ENCODE measurements at places on chromosomes 5 and 9.

- DNase-seq = no peak
Observed at GRCh38 chr5:172668594-172669071, 27.6 kb downstream of the NEURL1B start.

DNA sequence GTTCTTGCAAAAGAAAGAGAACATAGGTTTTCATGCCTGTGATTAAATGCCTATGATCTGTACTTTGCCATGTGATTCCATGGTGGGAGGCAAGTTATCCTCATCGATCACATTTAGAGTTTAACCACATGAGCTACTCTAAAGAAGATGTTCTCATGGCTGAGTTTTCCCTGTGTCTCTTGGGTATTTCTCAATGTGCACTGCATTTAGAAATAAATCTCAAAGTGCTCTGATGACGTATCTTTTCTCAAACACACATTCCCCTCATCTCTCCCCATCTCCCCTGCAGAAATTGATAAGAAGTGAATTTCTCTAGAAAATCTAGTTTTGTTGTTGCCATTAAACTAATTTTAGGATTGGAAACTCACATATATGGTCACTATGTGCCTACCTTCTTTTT is 282.2 kb downstream of the SEMA5A start:
- DNase-seq = no peak

DNA sequence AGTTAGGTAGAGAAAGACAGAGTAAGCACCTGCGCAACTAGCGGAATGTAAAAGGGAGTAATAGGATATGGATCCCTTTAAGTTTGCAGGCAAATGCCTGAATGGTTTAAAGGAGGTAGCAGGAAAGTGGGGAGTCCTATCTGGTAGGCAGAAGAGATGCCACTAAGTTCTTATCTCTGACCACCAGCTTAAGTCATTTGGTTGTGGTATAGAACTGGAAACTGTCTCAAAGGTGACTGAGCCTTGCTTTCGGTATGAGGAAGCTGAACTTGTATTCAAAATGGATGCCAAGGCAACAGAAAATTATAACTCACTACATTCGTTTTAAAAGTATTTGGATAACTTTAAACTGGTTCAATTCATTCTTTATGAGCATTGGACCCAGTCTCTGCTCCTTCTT is 475.6 kb downstream of the DMRTA1 start:
- no peak for DNase-seq

DNA sequence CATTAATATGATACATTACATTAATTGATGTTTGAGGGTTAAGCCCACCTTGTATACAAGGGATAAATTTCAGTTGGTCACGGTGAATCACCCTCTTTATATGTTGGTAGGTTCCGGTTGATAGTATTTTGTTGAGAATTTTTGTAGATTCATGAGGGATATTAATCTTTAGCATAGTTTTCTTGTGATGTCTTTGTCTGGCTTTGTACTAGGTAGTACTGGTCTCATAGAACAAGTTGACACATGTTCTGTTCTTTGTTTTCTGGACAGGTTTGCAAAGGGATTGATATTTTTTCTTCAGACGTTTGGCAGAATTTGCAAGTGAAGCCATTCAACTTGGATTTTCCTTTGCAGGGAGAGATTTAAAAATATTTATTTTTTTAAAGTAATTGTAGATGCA is 49.1 kb upstream of the CLK4 start:
- DNase-seq = no peak

- DNase-seq = no peak
Observed at GRCh38 chr5:93272108-93272507, 308.9 kb downstream of the NR2F1-AS1 start.

- DNase-seq = no peak
Observed at GRCh38 chr9:90985631-90986030, 184.0 kb downstream of the SYK start.

DNA sequence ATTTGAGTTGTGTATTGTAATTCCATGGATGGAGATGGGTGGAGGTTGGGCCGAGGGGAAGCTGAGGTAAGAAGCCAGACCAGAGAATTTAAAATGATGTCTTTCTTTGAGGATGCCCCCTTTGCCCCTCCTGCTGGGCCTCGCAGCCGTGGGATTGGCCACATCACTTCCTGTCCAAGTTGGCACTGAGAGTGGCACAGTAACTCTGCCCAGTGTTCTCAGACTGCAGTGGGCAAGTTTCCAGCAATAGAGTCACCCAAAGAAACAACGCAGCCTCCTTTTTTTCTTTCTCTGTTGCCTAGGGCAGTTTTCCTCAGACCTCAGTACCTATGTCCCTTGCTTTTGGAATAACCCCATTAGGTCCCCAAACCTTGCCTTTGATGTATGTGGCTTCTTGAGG is 306.6 kb upstream of the DMRT1 start:
- DNase-seq = no peak

GRCh38 chr9:134679616-134680392 is 38.2 kb downstream of the COL5A1 start:
- no peak for DNase-seq

- DNase-seq = no peak
Observed at GRCh38 chr5:71699751-71700150, 19.3 kb upstream of the CARTPT start.

GRCh38 chr9:98552331-98552730 is 156.4 kb downstream of the GABBR2 start:
- DNase-seq = no peak

GRCh38 chr5:170865622-170866021 is 3.8 kb downstream of the RANBP17 start:
- DNase-seq = no peak

GRCh38 chr5:104199771-104200170 is 637.2 kb upstream of the NUDT12 start:
- DNase-seq = no peak

DNA sequence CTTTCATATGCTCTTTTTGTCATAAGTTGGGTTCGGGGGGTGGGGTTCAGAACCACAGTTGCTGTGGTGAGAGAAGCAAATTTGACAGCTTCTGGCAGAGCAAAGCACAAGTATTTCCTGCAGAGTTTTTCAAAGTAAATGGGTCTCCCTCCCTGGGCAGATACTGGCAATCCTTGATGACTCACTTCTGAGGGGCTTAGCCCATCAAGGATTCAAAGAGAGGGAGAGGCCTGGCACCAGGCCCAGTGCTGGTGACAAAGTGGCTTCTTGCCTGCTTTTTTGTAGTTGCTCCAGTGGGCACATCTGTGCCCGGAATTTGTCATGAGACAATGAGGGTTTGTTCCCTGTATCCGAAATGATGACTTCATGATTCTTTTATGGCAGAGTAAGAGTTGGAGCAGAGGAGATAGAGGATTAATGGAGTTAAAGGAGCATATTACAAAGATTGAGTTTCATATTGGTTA is 46.6 kb upstream of the TNC start:
- DNase-seq = no peak
